ENCODE measurements at places on chromosomes 2 and 18.

DNA sequence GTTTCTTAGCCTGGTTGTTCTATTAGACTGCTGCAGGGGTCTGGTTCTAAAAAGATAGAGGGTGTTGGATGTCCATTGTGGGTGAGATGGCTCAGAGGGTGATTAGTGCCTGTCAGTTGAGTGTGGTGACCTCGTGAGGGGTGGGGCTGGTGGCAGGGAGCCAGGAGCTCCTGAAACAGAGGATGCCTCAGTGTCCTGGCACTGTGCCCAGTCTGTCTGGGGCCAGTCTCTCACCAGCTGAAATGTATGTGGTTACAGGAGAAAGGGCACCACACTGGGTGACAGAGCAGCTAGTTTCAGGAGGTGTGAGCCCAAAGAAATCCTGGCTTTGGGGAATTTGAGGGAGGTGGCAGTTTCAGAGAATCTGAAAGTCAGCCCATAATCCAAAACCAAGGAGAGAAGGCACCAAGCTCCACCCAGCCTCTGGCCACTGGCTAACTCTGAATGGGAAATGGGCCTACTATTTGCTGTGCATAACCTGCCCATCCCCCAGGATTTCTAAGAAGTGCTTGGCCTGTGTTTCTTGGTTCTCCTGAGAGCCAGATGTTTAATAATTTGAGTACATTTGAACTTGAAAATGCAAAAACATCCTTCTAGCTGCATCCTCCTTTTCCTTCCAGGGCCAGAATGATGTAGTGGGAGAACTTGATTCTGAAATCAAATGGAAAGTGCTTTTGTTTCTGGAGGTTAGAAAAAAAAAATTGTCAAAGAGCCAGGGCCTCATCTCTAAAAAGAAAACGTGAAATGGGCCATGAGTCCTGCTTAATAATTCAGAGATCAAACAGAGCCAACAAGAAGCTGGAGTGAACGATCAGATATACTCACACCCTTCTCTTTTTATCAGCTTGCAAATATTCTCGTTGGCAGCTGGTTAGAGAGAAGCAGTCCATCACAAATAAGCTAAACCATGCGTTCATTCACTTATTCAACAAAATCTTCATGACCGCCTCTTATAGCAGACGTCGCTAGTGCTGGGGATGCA lies 92.3 kb downstream of the B3GNT2 start:
- DNase-seq, result no peak

- DNase-seq, result no peak
Measured at GRCh38 chr2:151891566-151892194, 63.5 kb upstream of the ARL5A start.

DNA sequence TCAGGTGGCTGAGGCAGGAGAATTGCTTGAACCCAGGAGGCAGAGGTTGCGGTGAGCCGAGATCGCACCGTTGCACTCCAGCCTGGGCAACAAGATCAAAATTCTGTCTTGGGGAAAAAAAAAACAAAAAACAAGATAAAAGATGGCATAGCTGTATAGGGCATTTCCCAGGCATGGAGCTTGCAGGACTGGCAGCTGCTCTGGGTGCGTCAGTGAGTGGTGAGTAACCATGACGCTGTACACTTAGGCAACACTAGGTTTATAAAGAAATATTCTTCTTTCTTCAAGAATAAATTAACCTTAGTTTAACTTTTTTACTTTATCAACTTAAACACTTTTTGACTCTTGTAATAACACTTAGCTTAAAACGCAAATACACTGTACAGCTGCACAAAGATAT lies 15.4 kb downstream of the TGOLN2 start:
- no peak for DNase-seq

DNA sequence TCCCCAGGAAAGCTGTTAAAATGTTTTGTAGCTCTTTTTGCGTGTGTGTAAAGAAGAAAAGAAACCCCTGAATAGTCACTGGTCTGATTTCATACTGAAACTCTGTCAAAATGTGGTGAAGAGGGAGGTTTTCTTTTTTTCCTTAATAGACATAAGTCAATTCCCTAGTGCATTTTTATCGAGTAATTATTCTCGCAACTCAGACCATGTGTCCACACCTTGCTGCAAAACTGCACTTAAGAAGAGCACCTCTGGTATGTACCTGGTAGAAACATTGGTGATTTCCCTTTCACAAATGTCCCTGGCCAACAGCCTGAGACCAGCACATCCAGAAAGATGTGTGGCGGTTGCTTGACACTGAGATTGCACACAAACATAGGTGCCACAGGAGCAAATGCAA lies 159.9 kb downstream of the ZNF521 start:
- no peak for DNase-seq

- DNase-seq, result no peak
Measured at GRCh38 chr2:85974390-85974789, 85.6 kb upstream of the ST3GAL5 start.

DNA sequence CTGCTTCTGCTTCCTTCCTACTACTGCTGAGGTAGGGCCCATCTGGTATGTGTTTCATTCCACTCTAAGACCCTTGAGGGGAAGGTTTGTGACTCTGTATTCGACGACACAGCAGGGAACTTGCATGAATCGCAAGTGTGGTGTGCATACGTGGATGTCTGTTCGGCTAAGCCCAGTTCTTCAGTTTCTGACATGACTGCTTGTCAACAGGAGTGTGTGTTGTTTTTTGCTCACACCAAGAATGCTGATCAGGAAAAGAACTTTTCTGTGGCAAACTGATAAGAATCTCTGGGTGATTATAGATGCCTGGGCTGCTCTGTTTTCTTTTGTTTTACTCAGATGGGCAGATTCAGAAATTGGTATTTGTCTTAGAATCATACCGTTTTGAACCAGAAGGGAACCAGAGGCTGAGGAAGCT lies 22.0 kb downstream of the TNFRSF11A start:
- DNase-seq, result no peak

- DNase-seq, result no peak
Measured at GRCh38 chr2:120963997-120964705, 228.5 kb downstream of the GLI2 start.

- no peak for DNase-seq
Measured at GRCh38 chr18:49668574-49669275, 106.9 kb downstream of the LIPG start.

DNA sequence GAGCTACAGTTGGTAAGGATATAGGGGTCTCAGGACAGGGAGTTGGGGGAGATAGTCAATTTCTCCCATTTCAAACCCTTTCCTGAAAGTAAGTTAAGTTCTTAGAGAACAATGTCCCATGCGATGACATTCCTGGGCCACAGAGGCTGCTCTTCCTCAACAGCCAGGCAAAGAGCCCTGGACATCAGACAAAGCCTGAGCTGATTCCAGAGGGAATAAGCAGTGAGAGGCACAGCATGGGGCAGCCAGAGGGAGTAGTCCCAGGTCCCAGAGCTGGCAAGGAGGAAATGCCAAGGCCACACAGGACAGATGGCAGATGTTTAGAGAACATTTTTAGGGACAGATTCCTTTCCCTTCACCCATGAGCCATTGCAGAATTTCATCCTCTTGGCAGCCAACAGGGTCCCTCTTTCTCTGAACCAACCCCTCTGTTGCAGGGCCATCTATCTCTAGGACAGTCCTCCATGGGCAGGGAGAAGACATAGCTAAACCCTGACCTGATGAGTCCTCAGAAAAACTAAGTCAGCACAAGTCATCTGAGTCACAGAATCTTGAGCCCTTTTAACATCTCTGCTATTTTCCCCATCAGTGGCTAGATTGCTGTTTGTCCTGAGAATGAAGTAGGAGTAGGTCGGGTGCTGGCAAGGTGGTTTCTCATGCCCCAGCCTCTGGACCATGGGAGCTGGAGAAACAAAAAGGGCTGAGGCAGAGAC lies 81.6 kb upstream of the STPG4 start:
- no peak for DNase-seq

GRCh38 chr2:76050196-76050595 lies 339.5 kb upstream of the GCFC2 start:
- no peak for DNase-seq

- DNase-seq, result no peak
Measured at GRCh38 chr2:128585706-128586105, 267.0 kb upstream of the HS6ST1 start.

DNA sequence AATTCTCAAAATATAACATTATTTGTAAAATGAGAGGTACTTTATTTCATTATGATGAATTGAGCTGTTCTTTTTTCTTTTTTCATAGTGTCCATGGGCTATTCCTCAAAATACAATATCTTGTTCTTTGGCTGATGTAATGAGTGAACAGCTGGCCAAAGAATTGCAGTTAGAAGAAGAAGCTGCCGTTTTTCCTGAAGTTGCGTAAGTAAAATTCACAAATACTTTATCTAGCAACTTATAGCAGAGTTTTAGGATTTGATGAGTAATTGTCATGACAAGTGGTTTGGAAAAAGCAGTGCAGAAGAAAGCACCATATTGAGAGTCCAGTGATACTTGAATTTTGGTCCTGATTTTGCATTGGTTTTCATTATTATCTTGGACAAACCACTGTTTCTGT lies 9.8 kb downstream of the RIOK3 start:
- no peak for DNase-seq

DNA sequence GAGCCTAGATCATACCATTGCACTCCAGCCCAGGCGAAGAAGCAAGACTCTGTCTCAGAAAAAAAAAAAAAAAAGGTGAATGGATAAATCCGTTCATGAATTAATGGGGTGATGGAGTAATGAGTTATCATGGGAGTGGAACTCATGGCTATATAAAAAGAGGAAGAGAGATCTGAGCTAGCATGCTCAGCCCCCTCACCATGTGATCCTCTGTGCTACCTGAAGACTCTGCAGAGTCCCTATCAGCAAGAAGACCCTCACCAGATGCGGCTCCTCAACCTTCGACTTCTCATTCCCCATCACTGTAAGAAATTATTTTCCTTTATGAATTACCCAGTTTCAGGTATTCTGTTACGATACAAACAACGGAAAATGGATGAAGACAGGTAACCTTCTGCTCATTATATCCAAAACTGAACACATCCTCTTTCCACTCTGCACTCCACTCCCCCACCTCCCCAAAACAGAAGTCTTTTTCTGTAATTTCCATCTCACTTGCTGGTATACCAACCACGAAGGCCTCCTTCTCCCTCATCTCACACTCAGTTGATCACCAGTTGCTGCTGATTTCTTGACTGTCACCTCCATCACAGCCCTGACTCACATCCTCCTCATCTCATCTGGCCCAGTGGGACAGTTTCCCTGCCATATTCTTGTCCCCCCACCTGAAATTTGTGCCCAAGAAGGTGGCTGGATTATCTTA lies 8.8 kb downstream of the RETREG2 start:
- peak; percentile 22 for DNase-seq

DNA sequence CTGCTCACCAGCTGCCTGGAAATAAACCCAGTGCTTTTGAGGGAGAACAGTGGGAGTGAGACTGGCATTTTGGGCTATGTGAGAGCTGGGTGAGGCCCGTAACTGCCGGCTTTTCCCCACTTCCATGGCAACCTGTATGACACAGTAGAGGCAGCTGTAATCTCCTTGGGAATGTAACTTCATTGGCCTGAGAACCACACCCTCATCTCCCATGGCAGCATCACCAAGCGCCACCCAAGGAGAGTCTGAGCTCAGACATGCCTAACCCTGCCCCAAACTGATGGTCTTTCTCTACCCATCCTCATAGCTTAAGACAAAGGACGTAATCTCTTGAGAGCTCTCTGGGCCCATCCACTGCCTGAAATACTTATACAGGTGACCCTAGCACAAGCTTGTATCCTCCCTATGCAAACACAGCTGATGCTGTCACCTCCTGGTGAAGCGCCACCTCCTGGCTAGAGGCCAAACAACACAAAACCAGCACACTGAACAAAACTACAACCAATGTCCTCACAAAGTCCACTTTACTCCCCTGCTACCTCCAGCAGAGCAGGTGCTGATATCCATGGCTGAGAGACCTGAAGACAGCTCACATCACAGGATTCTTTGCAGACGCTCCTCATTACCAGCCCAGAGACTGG lies 763.4 kb upstream of the NRXN1 start:
- DNase-seq, result no peak

GRCh38 chr2:263022-263738 lies 652 bp downstream of the SH3YL1 start:
- no peak for DNase-seq

- DNase-seq, result no peak
Measured at GRCh38 chr18:7605705-7606104, 38.6 kb downstream of the PTPRM start.

DNA sequence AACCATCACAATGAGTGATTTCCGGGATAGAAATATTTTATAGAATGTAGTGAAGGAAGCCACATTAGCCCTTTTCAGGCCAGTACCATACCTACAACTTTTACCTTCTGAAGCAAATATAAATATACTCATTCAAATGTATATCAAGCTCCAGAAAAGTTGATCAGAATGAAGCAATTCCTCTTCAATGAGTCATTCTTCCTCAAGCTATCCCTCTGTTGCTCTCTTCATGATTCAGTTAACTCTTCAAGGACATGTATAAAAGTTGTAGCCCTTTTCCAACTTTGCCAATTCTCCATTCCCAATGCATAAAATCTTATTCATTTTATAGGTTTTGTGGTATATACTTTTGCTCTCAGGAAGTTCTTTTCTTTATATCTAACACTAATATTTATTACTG lies 242.1 kb upstream of the RGPD4 start:
- DNase-seq, result no peak

DNA sequence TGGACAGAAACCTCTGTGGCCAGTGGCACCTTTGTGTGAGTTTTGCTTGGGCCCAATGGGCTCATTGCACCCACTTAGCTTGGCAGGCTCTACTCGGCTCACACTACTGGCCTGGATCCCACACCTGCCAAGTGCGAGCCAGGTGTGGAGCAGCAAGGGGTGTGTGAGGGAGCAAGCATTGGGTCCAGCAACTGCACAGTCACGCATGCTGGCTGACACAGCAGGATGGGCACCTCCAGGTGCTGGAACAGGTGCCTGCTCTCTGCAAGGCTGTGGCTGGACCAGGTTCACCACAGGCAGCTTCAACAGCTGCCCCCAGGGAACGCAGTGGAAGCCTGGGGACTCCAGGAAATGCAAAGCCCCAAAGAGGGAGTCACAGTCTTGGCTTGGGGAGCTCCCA lies 94.2 kb downstream of the DOK6 start:
- DNase-seq, result no peak

DNA sequence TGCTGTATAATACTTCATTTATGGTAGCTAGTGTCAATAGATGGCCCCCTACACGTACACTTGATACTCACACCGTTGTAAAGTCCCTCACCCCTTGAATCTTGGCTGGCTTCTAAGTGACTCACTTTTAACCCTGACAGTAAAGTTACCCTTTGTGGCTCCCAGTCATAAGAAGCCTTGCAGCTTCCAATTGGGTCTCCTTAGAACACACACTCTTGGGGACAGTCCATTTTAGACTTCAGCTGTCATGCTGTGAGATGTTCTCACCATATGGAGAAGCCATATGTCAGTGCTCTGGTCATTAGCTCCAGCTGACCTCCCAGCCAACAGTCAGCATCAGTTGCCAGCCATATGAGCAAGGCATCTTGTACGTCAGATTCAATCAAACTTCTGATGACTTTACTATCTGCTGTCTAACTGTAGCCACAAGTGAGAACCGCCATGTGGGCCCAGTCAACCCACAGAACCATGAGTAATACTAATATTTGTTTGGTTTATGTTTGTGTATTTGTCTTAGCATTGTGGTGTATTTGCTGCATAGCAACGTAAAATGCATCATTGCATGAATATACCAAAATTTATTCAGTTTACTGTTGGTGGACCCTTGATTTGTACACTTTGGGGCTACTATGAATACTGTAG lies 68.3 kb downstream of the PTPN4 start:
- no peak for DNase-seq

GRCh38 chr18:47215554-47216138 lies 35.8 kb downstream of the SKOR2 start:
- DNase-seq, result no peak

- no peak for DNase-seq
Measured at GRCh38 chr2:135048122-135048521, 875 bp upstream of the MAP3K19 start.

Data from vagina (tissue), 2 donors.